HS-5 (cell line): ENCODE measurements at places on chromosomes 12 and 14.
A peak's percentile ranks its signal among the peaks of the same experiment; 100 is the strongest.

DNA sequence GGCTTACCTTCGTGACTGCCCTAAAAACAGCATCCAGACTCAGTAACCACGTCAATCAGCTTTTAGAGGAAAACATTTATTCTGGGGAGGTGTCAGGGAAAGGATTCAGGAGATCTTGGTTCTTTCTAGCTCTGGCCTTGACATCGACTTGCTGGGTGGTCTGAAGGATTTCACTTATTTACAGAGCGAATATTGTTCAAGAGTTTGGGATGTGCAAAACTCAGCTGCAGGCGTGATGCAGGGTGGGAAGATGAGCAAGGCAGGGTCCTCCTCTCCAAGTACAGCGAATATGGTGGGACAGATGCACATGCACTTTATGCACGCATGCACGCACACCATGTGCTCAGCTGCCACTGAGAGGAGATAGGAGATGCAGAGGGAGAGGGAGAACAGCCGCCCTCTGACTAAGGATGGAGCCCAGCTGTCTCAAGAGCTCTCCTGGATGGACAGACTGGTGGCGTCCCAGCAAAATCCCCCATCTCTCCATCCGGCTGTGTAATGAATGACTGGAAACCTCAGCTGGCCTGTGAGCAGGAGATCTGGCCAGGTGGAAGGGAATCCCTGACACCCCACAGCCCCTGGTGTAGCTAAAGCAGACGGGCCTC is 24.4 kb upstream of the BDKRB1 start:
- no peak for DNase-seq

GRCh38 chr14:35696575-35696974 is 112.5 kb downstream of the RALGAPA1 start:
- DNase-seq: no peak

DNA sequence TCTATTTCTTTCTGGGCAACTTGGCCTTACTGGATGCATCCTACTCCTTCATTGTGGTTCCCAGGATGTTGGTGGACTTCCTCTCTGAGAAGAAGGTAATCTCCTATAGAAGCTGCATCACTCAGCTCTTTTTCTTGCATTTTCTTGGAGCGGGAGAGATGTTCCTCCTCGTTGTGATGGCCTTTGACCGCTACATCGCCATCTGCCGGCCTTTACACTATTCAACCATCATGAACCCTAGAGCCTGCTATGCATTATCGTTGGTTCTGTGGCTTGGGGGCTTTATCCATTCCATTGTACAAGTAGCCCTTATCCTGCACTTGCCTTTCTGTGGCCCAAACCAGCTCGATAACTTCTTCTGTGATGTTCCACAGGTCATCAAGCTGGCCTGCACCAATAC is 5.3 kb downstream of the OR4N5 start:
- DNase-seq: no peak

DNA sequence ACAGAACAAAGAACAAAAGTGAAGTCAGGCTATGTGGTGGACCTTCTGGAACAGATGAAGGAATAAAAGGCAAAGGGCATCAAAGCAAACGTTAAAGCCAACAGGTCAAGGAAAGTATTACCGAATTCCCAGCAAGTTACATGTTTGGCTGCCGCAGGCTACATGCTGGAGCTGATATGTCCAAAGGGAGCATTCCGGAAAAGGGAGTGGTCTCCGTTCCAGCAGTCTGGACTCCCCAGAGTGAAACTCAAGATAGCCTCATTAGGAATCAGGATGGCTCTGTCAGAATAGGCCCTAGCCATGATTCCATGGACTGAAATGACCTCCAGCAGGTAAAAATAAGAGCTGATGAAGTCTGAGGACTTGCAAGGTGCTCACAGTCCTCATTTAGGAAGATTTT is 379.8 kb upstream of the PRICKLE1 start:
- DNase-seq: no peak

DNA sequence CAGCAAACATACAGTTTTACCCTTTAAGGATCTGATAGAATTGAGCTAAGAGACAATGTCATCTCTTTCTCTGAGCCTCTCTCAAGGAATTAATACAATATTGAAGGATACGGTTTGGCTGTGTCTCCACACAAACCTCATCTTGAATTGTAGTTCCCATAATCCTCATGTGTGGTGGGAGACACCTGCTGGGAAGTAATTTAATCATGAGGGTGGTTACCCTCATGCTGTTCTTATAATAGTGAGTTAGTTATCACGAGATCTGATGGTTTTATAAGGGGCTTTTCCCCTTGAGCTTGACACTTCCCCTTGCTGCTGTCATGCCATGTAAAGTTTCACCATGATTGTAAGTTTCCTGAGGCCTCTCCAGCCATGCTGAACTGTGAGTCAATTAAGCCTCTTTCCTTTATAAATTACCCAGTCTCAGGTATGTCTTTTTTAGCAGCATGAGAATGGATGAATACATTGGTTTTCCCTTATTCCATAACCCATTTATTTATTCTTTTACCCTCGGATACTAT is 47.6 kb downstream of the TMEM30B start:
- DNase-seq: no peak

GRCh38 chr12:14654416-14654815 is 42.0 kb downstream of the GUCY2C start:
- DNase-seq: peak; percentile 33

DNA sequence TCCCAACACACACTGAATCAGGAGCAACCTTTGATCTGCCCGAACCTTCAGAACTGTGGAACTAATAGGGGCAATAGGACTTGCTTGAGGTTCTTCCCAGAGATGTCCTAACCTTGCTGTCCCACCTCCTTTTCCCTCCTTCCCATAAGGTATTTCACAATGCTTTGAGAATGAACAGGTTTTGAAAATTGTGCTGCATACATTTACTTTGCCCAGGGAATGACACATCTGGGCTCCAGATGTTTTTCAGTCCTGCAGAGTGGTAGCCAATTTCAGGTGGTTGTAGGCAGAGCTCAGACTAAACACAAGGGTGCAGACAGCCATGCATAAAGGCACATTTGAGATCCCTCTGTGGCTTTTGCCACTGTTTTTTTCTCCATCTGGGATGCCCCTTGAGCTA is 206.7 kb upstream of the PWP1 start:
- DNase-seq: peak; percentile 13

DNA sequence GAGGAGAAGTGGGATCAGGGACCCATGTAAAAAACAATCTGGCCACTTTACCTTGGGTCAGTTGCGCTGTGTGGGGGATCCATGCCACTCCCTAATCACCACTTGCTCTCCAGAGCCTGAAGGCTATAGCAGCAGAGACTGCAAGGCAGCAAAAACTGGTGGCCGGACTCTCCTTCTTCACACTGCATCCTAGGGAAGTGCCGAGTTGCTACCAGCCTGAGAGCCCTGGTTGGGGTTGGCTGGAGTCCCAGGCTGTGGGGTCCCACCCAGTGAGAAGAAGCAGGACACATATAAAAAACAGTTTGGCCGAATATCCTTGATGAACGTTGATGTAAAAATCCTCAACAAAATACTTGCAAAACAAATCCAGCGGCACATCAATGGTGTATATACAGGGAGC is 341.2 kb downstream of the AEBP2 start:
- DNase-seq: no peak

GRCh38 chr14:81269100-81269978 is 48.6 kb upstream of the GTF2A1 start:
- peak; percentile 37 for DNase-seq

- no peak for DNase-seq
Observed at GRCh38 chr14:63342371-63342770, 23.6 kb upstream of the GPHB5 start.

DNA sequence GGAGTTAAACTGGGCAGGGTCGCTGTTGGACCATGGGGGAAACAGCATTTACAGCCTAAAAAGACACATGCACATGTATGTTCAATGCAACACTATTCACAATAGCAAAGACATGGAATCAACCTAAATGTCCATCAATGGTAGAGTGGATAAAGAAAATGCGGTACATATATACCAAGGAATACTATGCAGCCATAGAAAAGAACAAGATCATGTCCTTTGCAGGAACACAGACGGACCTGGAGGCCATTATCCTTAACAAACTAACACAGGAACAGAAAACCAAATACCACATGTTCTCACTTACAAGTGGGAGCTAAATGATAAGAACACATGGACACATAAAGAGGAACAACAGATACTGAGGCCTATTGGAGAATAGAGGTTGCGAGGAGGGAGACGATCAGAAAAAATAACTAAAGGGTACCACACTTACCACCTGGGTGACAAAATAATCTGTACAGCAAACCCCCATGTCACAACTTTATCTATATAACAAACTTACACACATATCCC is 25.0 kb upstream of the SRP54 start:
- DNase-seq: no peak

- DNase-seq: no peak
Observed at GRCh38 chr12:124909831-124910560, 4.5 kb downstream of the UBC start.

- DNase-seq: no peak
Observed at GRCh38 chr12:55729819-55730818, 1.3 kb upstream of the CD63 start.

DNA sequence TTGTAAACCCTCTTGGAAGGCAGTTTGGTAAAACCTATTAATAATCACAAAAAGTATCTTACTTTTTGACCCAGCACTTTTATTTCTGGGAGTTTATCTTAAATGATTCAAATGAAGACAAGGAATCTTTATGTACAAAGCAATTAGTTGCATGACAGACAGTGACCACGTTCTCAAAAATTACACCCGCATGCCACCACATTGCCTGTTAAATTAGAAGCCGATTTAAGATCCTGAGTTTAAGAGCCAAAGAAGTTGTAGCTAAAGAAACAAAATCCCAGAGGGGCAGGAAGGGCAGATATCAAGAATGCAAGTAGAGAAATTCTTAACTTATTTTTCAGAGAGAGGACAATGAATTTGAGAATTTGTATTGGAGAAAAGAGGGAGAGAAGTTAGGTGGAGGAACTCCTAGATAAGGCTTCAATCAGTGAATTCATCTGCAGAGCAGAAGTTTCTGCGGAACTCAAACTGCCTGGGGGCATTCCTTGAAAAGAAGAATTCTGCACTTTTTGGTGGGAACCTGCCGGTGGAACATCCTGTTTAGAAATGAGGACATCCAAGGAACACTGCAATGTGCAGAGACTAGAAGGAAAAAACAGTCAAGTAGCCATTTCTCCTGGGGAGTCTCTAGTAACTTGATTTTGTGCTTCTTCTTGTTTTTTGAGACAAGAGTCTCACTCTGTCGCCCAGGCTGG is 1.1 kb upstream of the RIOX1 start:
- DNase-seq: no peak

DNA sequence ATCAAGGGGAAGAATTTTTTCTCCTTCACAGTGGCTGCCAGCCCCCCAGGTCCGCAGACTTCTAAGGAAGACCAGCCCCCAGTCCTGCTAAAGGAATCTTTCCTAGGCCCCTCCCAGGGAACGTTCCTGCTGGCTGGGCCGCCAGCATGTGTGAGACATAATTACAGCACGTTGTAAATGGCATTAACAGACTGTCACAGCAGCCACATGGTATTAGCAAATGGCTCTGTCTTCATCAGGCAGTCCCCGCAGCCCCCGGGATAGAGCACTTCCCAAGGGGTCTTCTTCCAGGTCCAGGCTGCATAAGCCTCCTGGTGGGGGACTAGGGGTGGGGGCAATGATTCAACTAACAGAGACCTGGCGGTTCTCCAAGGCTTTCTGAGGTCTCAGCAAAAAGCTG is 34.9 kb upstream of the FAM222A start:
- DNase-seq: no peak

GRCh38 chr12:131045705-131046460 is 92.2 kb downstream of the ADGRD1 start:
- no peak for DNase-seq

GRCh38 chr12:20011200-20011599 is 357.1 kb upstream of the PDE3A start:
- DNase-seq: no peak

DNA sequence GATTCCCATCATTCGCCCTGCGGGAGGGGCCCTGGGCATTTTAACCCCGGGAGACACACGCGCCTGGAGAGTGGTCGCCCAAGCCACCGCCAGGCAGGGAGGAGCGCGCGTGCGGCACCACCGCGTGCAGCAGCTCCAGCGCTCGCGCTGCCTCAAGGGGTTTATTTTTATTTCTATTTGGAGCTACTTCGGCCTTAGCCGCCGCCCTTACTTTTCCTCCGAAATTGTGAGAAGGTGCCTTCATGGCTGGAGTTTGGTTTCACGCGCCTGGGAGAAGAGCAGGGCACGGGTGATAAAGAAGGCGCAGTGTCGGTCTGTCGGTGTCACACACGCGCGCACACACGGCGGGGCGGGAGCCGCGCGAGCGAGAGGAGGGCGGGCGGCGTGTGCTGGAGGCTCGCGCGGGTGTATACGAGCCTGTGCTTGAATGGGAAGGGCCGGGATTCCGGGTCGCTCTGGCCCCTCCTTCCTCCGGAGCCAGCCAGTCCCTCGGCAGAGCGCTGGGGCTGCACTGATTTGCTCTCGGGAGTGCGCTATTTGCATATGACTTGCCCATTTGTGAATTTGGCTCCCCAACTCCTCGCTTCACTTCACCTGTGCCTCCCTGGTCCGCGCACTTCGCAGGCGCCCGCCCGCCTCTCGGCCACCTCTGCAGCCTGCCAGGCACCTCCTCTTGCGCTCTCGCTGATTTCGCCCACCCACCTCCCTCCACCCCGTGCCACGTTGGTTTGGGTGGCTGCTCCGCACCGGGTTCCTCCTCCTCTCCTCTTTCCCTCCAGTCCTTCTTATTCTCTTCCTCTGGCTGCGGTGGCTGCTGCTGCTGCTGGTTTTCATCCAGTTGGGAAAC is 932.3 kb downstream of the DIO2 start:
- DNase-seq: peak; percentile 58

GRCh38 chr12:3020850-3021435 is 56.2 kb upstream of the TSPAN9 start:
- DNase-seq: no peak

DNA sequence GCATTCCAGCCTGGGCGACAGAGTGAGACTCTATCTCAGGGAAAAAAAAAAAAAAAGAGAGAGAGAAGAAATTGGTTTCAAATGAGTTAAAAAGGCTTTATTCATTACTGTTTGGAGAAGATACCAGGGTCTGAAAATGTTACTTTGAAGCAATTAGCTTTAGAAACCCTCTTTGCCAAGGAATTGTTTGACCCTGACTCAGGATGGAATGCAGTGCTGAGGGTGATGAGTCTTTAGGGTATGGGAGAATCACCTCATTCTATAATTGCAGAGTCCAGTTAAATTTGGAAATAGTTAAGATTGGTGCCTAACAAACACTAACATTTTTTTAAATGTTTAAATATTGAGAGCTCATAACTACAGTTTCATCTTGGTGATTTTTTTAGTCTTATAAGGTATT is 13.3 kb downstream of the RAP1B start:
- peak; percentile 77 for DNase-seq

GRCh38 chr14:92456215-92457015 is 57.2 kb upstream of the RIN3 start:
- DNase-seq: peak; percentile 31
